ENCODE measurements at places on chromosomes 5 and 9.

- DNase-seq, result no peak
Observed at GRCh38 chr5:53366245-53366644, 114.2 kb upstream of the FST start.

- DNase-seq, result no peak
Observed at GRCh38 chr9:87672586-87672985, 53.3 kb upstream of the CTSL start.

DNA sequence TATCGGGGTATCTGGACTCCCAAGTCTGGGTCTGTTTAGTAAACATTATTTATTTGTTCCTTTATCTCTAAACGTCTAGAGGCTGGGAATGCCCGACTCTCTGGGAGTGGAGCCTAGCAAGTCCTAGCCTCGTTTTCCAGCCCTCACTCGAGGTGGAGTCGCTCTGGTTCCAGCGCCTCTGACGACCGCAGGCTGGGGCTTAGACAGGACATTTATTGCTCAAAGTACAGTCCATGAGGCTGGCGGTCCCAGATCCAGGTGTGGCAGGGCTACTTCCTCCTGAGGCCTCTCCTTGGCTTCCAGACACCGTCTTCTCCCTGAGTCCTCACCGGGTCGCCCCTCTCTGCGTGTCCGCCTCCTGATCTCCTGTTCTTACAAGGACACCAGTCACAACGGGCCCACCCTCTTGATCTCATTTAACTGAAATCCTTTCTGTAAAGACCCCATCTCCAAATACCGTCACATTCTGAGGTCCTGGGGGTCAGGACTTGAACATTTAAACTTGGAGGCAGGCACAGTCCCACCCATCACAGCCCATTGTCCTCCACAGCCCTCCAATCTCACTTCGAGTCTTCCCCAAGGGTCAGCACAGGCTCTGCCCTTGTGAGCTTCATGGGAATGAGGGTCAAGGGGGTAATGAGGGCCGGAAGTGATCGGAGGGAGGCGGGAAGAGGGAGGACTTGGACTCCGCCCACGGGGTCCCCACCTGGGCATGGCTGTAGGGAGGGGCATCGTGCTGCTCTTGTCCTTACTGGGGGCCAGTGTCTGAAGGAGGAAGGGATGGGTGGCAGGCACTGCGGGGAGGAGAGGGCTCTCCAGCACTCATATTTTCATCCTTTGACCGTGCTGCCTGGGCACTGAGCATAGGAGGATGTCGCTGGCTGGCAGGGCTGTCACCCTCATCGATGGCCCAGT lies 12.2 kb upstream of the CLPTM1L start:
- no peak for DNase-seq

GRCh38 chr9:100222674-100223073 lies 123.6 kb downstream of the INVS start:
- DNase-seq, result no peak

GRCh38 chr5:142834504-142834903 lies 64.3 kb downstream of the ARHGAP26 start:
- no peak for DNase-seq

DNA sequence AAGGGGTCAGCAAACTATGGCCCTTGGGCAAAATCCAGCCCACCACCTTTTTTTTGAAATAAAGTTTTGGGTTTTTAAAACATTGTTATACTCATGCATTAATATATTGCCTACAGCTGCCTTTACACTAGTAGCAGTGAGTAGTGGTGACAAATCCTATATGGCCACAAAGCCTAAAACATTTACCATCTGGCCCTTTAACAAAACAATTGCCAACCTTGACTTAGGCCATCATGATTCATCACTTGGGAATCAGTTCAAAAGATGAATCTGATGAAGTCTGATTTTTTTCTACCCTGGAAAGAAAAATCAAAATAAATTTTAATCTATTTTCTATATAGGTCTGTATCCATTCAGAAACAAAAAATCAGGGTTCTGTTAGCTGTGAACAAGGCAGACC lies 484.9 kb downstream of the BNC2 start:
- DNase-seq, result no peak

DNA sequence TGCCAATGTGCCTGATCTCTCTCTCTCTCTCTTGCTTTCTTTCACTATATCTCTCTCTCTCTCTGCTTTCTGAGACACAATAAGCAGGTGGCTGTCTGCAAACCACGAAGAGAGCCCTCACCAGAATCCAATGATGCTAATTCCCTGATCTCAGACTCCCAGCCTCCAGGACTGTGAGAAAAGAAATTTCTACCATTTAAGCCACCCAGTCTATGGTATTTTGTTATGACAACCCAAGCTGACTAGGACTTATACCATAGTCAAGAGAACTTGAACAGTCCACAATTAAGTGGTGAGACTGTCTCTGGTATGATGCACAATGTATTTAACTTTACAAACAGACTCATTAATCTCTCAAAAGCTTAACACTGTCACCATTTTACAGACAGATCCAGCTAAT lies 67.0 kb downstream of the NFIB start:
- no peak for DNase-seq

GRCh38 chr5:14594378-14595074 lies 12.9 kb downstream of the OTULINL start:
- no peak for DNase-seq
